ENCODE measurements at places on chromosomes 4 and X.

- no peak for DNase-seq
These were observed 269.3 kb downstream of the STIM2 start for GRCh38 chr4:27129871-27130366.

DNA sequence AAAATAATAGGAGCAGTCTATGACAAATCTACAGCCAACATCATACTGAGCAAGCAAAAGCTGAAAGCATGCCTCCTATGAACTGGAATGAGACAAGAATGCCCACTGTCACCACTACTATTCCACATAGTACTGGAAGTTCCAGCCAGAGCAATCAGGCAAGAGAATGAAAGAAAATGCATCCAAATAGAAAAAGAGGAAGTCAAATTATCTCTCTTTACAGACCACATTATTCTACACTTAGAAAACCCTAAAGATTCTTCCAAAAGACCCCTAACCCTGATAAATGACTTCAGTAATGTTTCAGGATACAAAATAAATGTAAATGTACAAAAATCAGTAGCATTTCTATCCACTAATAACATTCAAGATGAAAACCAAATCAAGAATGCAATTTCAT lies 249.0 kb downstream of the STK32B start:
- no peak for DNase-seq

GRCh38 chr4:67701517-67701850 lies 529 bp upstream of the UBA6 start:
- no peak for DNase-seq

- no peak for DNase-seq
These were observed 202.2 kb upstream of the ETNPPL start for GRCh38 chr4:108965016-108965415.

DNA sequence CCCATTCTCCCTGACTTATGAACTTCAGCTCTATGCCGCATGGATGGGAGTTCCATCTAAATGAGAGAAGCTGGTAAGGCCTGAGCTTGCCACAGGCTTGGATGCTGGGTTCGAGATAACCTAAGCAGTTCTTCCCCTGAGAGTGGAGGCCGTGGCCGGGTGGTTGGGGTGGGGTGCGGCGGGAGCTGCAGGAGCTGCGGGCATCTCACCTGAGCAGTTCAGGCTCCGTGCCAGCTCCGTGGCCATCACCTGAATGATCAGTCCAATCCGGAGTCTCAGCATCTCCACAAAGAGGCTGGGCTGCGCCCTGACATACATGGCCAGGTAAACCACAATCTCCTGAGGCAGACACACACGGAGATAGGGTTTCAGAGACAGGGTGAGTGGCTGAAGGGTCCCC lies 77.6 kb downstream of the PHKA2 start:
- no peak for DNase-seq

DNA sequence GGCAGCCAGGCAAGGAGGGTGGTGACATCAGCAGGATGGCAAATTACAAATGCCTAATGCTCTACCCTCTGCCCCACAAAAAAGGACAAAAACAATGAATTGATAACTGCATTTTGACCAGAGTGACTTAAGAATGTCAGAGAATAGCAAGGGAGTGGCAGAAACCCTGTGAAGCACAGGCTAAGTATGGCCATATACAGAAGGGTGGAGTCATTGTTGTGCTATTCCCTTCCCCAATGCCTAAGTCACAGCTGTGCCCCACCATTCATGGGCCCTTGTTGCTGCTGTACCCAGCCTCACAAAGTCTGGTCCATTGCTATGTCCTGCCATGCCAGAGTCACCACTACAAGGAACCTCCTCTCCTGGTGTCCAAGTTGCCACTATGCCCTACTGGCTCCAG lies 123.1 kb downstream of the NEK1 start:
- no peak for DNase-seq

- no peak for DNase-seq
These were observed 139.4 kb upstream of the BOD1L1 start for GRCh38 chr4:13766761-13767540.

- no peak for DNase-seq
These were observed 23.7 kb downstream of the SMPX start for GRCh38 chrX:21734175-21734574.

- peak; percentile 54 for DNase-seq
These were observed 251.6 kb downstream of the USP46 start for GRCh38 chr4:52407545-52407944.

- no peak for DNase-seq
These were observed 178.2 kb upstream of the FAT1 start for GRCh38 chr4:186901850-186902249.

Data from epithelial cell of esophagus (primary cell).